ENCODE measurements at places on chromosomes 3 and 15.

DNA sequence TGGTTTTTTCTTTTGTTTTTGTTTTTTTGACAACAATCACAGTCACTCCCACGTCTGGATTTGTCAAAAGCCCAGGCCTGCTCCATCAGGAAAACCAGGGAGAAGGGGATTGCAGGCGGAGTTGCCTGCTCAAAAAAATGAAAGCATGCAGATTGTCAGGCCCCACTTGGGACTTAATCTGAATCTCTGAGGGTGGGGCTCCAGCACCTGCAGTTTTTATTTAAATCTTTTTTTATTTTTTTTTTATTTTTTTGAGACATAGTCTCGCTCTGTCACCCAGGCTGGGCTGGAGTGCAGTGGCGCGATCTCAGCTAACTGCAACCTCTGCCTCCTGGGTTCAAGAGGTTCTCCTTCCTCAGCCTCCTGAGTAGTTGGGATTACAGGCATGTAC lies 140.9 kb downstream of the FOXP1 start:
- no peak for DNase-seq

DNA sequence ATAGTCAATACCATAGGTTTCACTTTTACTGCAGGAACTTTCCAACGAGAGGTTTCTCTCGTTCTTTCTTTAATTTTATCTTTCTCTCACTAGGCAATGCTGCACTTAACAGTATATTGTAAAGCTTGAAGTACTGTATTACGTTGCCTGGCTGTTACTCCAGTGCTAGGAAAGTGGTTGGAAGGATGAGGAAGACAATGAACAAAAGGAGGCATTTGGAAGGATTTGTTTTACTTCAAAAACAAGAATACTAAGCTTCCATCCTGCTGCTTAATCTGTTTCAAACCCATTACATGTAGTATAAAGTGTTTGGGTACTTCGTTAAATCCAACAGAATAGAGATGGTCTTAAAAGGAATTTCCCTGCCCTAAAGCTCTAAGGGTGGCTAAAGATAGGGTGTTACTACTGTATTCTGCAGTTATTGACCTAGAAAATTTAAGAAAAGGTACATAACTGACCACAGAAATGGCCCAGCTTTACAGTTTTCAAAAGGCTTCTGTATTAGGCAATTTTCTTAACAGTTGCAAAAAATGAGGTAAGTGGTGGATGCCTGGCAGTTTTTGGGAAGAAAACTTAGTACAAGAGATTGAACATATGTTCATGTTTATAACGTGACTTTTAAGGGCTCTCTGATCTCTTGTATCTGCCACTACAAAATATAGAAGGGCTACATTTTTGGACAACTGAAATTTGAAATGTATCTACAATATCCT lies 785 bp upstream of the IFT57 start:
- no peak for DNase-seq

DNA sequence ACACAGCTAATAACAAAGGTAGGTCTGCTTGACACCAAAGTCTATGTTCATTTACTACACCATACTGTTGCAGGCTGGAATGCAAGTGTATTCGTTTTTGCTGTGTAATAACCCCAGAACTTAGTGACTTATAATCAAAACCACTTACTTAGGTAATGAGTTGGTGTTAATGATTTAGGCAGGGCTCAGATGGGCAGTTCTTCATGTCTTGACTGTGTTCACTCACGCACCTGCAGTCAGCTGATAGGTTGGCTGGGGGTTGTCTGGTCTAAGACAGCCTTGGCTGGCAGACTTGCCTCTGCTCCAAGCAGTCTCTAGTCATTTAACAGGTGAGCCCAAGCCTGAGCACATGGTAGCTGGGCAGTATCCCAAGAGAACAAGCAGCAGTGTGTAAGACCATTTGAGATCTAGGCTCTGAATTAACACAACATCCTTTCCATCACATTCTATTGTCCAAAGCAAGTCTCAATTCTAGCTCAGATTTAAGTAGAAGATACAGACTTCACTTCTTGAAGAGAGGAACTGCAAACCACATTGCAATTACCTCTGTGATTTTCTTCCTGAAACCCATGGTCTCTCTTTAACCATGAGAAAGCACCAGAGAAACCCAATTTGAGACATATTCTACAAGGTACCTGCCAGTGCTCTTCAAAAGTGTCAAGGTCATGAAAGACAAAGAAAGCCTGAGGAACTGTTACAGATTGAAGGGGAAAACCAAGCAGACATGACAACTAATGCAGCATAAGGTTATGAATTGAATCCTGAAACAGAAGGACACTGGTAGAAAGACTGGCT lies 13.3 kb upstream of the DCLK3 start:
- DNase-seq: no peak

- no peak for DNase-seq
Measured at GRCh38 chr3:174322789-174323188, 536.3 kb upstream of the NAALADL2 start.

GRCh38 chr3:153927107-153927506 lies 194.1 kb upstream of the ARHGEF26 start:
- no peak for DNase-seq
